Cardiac muscle cell (in vitro differentiated cells and primary cell): ENCODE measurements at places on chromosomes 2 and 18. TPM values are rescaled to one million over a fixed set of nuclear protein-coding genes. Genes with fewer than 3 reads are reported as not detected.

GRCh38 chr18:58887613-58887963 lies 22.9 kb downstream of the ZNF532 start:
- no peak for DNase-seq

DNA sequence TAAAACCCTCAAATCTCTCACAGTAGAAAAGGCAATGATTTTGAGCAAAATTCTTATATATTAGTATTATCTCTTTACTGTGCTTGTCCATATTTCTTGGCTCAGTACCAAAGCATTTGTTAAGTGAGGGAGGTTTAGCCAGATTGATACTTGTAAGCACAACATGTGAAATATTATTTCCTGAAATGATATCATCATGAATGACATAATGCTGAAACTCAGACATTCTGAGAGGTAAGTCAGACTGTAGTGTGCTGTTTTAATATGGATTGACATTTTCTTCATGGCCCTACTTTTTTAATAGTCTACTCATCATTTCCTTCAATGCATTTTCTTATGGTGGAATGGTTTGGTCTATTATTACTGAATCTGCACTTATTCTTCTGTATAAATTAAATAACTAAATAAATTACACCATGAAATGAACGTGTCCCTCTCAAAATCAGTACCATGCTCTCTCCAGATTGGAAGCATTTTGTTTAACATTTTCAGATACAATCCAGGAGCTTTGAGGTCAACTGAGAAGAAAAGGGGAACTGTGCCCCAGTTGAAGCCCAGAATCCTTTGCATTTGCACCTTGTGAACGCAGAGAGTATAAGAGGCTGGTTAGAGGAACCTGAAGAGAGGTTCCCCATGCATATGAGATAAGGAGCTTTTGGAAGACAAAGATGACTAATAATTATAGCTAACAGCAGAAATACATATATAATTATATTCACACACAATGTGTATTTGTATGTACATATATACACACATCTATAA lies 50.1 kb upstream of the CRACDL start:
- no peak for DNase-seq

DNA sequence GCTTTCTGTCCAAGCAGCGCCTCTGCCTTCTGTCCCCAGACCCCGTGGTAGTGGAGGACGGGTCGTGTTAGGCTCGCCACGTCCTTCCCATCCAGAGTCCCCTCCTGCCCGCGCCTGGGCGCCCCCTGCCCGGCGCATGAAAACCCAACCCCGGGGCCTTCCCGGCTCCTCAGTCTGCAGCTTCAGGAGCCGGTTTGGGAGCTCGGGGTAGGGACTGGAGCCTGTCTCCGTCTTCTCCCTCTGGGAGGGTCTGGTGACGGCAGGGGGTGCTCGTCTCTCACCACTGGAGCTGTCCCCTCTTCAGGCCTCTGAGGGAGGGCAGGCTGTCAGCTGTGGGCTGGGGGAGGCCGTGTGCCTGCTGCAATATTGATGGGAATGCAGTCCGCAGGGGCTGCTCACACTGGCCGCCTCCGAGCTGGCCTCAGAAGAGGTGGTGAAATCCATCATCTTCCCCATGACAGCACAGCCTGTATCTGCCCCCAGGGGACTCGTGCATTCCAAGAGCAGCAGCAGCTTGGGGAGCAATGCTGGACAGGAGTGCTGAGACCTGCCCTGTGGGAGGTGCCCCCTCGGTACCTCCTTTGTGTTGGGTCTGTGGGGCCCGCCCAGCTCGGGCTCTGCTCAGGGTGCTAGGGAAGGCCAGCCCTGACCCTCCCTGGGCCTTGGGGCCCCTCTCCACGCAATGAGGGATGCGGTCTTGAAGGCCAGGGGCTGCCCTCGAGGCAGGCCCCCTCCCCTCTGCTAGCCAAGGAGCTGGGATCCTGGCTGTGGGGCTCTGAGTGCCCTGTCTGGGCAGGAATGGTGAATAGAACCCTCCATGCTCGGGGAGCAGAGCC lies 17.8 kb upstream of the KLHL30 start:
- DNase-seq, result peak; percentile 70

GRCh38 chr2:121665504-121665903 lies 16.2 kb upstream of the CLASP1 start:
- DNase-seq, result no peak

DNA sequence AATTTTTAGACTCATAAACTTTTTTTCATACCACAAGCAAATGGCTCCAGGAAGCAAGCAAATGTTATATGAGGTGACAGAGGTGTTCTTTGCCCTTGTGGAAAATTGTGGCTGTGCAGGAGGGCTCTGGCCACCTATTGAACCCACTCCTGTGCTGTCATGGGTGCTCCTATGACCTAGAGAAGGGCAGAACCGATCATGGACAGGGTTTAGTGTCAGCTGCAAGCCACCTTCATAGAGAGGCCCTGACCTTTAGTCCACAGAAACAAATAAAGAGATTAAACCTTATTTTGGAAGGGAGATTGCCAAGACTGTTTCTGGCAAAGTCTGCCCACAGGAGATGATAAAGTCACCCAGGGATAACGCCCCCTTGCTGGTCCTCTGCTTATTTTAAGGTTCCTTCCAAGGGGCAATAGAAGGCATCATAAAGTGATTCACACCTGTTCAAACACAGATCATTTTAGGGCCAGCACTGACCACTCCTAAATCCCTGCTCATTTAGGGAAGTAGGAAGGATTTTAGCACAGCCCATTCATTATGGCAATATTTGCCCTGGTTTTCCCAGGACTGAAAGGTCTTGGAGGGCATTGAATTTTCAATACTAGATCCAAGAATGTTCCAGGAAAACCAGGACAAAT lies 26.1 kb upstream of the STAT4 start:
- DNase-seq, result no peak

- no peak for DNase-seq
Observed at GRCh38 chr2:17076533-17076932, 410.9 kb upstream of the CYRIA start.

DNA sequence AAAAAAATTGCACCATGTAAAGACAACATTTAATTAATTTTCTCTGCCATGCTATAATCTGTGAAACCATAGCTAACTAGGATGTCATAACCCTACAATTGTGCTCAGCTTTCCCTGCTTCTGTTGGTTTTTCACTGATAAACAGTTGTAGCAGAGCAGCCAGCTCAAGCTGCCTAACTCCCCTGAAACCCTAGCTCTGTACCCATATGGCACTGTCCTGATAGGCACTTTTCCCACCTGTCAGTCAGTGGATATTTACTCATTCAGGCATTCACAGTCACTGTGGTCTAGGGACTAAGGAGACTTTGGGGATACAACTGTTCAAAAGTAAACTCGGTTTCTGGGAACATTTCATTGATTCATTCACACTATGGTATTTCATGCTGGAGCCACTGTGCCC lies 407.0 kb downstream of the DSEL start:
- no peak for DNase-seq

- DNase-seq, result no peak
Observed at GRCh38 chr2:237041231-237041630, 44.5 kb upstream of the COPS8 start.

DNA sequence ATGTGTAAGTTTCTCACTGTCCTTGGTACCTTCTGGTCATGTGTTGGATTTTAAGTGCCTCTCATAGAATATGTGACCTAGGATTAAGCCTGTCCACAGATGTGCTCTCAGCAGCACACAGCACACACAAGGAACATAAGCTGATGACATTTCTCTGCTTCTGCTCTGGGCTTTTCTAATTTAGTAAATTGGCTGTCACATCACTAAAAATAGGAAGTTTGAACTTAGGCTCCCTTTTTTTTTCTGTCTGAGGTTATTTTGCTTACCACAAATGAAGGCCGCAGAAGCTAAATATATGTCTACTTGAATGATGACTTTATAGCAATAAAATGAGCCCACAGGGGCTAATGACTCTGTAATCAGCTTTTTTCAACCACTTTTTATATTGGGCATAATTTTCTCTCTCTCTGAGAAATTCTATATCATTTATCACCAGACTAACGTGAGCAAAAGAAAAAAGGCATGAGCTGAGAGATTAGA lies 150.2 kb upstream of the KLHL14 start:
- DNase-seq, result no peak

- no peak for DNase-seq
Observed at GRCh38 chr2:113088213-113088992, 20.6 kb downstream of the IL1F10 start.

DNA sequence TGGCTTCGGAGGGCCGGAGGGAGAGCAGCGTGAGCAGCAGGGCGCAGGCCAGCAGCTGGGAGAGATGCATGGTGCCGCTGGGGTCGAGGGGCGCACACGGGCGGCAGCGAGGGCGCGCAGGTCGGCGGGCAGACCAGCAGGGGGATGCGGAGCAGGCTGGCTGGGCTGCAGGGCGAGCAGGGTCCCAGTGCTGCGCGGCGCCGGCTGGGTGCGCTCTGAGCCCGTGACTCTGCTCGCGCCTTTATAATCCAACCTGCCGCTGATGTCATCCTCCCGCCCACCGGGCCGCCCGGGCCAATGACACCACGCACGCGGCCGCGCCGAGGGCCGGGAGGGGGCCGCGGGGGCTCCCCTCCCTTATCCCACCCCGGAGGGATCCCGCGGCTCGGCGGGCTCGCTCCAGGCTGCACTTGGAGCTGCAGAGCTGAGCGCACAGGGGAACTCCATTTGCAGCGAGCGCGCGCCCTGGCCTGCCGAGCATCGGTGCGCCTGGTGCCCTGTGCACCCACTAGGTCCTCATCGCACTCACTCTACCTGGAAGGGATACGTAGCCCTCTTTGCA lies at the start of gene NPPC:
Gene NPPC, minus strand, starts transcription at position 217 of the 562 bp plus-strand sequence. Its CDS starts 147 bp downstream, at position 70.
- DNase-seq, result peak; percentile 88

DNA sequence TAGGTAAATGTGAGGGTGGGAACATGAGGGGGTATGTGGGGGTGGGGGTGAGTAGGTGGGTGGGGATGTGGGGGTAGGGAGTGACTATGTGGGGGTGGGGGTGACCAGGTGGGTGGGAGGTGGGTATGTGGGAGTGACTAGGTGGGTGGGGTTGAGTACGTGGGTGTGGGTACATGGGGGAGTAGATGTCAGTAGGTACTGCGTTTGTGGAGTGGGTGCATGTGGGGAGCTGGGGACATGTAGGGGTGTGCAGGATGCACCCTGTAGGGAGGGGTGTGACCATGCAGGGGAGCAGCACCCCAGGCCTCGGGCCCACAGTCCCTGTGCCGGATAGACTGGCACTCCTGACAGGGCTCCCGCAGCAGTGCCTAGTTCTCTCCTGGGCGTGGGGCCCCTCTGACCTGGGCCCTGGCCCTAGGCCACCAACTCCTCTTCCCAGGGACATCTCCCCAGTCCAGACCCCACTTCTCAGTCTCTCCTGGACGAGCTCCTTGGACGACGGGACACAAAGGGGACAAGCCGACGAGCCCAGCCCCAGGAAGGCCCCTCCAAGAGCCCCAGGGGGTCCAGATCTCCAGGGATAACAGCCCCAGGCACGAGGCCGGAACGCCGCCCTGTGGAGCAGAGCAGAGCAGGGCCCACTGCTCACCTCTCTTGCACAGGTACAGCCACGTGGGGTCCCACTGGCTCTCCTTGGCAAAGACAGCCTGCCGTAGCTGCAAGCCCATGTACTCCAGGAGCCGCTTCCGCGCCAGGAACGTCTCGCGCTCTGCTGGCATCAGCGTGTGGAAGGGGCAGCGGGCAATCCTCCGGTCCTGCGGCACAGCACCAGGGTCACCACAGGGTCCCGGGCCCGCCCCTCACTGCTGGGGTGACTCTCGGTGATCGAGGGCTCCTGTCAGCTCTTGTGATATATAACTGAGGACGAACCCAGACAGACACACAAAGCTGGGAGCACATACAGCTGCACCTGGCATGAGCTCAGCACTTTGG lies 58.2 kb downstream of the ANKMY1 start:
- DNase-seq, result no peak

GRCh38 chr2:65503746-65504145 lies 71.3 kb upstream of the SPRED2 start:
- no peak for DNase-seq

Gene LAMA1
- 14.1 and 36.8 TPM in 2 replicates for total RNA-seq

Gene MERTK
- total RNA-seq, result 3.8 and 8.7 TPM in 2 replicates

Gene SOCS6
- 17.5 and 24.1 TPM in 2 replicates for total RNA-seq

Gene MREG
- total RNA-seq, result 1.6 and 4.4 TPM in 2 replicates

Gene RESP18
- not detected in 2 replicates for total RNA-seq
